ENCODE measurements at places on chromosomes 4 and X.
A peak's percentile ranks its signal among the peaks of the same experiment; 100 is the strongest.

GRCh38 chr4:1793940-1794808 lies 1.1 kb downstream of the FGFR3 start:
- no peak for DNase-seq

DNA sequence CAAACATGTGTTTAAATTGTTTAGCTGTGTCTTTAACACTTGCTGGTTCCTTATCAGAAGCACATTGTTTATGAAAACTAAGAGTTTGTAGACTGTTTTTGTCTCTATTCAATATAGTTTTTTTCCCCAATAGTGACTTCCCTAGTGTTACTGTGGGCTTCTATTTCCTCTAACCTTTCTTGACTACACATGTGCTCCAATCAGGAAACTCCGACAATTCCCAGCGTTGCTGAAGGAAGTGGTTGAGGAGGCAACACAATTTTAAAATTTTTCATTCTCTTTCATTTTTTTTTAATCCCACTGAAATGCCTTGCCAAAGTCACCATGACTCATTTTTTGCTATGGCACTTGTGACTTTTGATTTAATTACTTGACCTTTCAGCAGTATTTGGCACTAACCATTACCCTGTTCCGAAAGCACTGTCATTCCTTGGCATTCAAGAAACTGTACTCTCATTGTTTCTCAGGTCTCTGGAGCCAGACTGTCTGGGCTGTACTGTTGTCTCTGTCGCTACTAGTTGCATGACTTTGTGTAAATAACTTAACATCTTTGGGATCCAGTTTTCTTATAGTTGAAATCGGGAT lies 67.6 kb upstream of the FREM3 start:
- DNase-seq = no peak

DNA sequence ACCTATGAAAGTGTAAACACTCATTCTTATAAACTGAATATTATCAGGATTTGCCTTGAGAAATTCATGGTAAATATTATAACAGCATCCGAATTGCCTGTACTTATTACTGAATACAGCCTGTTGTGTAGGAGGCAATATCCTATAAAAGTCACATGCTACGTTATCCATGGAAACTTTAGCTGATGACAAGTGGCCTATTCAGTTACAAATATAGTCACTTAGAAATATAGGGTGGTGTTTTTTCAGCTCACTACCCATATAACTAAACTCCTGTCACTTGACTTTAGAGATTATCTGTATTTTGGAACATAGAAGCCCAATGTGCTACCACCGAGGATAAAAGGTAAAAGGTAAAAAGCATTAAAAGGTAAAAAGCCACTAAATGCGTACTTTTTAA lies 493.4 kb downstream of the INPP4B start:
- no peak for DNase-seq

DNA sequence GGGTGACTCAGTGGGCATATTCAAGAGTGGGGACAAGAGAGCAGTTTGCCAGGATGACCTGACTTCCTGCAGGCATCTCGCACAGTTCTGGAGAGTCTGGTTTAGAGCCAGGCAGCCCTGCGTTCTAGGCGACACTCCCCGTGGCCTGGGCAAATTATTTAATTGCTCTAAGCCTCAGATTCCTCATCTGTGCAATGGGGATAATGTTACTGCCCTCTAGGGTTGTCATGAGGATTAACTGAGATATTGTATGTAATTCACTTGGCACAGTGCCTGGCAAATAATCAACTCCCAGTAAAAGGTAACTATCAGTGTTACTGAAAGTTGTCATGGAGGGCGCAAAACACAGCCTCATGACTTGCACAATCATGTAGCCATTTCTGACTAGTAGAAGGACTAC lies 48.8 kb upstream of the PITX2 start:
- no peak for DNase-seq

- DNase-seq = no peak
Measured at GRCh38 chr4:82885410-82885809, 5.5 kb downstream of the SEC31A start.

DNA sequence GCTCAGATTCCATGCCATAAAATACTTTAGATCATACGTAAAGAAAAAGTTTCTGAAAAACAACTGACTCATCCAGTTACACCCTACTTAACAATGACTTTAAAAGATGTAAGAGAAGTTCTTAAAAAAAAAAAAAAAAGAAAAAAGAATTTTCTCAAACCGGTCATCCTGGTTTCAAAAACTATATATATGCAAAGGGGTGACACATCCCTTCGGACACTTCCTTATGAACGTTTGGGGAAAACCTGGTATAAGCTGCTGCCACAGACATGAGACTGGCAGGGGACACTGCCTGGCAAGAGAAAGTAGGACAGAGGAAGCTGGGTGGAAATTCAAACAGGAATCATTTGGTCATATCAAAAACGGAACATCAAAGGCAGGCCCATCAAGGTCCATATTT lies 81.2 kb upstream of the PRSS48 start:
- DNase-seq = no peak

DNA sequence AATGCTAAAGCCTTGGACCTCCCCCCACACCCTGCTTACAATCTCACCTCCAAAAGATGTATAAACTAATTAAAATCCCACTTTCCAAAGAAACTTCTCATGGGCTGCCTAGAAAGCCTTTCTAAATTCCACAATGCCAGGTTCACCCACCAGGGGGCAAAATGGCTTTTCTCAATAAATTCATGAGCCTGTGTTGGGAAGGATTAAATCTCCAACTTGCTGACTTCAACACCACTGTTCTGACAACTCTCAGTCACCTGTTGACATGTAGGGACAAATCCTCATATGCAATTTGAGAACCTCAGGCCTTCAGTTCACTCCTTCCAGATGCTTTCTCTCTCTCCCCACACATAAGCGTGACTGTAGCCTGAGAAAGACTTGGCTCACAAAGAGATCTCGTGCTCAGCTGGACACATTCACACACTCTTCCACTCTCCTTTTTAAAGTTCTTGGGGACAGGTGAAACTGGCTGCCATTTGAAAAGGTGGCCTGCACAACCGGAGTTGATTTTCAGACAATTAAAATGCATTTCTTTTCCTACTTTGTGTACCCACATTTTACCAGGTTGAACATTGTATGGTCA lies 88.6 kb upstream of the PRPS2 start:
- no peak for DNase-seq

DNA sequence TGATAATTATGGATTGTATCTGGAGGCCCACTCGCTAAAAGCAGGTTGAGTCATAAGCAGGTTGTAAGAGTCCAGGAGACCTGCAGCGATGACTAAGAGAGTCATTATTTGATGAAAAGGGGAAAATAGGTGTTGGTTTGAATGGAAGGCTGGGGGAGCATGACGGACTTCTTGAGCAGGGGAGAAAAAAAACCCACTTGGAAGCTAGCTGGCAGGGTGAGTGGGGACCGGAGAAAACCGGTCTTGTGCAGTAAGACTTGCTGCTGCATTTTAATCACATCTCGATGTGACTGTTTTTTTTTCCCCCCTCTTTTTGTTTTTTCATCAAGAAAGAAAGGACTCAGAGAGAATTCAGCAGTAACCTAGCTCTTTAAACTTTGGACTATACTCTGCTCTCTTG lies 90.0 kb downstream of the IGSF1 start:
- no peak for DNase-seq

GRCh38 chr4:41215969-41216293 lies 1.6 kb upstream of the APBB2 start:
- DNase-seq = no peak

- DNase-seq = no peak
Measured at GRCh38 chr4:26194764-26195163, 126.0 kb upstream of the RBPJ start.

DNA sequence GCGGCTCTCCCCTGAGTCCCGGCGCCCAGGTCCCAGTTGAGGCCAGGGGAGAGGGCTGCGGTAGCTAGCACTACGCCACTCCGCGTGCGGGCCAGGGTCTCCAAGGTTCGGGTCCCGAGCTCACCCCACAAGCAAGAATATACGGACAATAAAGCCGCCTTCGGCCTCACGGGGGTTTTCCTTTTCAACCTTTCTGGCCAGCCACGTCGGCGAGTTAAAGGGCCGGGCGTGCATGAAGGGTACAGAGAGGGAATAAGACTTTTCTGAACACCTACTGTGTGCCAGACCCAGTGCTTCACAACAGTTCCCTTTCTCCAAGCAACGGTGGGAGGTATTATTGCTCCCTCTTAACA lies 138.5 kb upstream of the ZIC3 start:
- no peak for DNase-seq

GRCh38 chr4:17762726-17763125 lies 18.7 kb downstream of the FAM184B start:
- no peak for DNase-seq

- DNase-seq = peak; percentile 25
Measured at GRCh38 chr4:168923526-168924194, 86.4 kb downstream of the CBR4 start.

DNA sequence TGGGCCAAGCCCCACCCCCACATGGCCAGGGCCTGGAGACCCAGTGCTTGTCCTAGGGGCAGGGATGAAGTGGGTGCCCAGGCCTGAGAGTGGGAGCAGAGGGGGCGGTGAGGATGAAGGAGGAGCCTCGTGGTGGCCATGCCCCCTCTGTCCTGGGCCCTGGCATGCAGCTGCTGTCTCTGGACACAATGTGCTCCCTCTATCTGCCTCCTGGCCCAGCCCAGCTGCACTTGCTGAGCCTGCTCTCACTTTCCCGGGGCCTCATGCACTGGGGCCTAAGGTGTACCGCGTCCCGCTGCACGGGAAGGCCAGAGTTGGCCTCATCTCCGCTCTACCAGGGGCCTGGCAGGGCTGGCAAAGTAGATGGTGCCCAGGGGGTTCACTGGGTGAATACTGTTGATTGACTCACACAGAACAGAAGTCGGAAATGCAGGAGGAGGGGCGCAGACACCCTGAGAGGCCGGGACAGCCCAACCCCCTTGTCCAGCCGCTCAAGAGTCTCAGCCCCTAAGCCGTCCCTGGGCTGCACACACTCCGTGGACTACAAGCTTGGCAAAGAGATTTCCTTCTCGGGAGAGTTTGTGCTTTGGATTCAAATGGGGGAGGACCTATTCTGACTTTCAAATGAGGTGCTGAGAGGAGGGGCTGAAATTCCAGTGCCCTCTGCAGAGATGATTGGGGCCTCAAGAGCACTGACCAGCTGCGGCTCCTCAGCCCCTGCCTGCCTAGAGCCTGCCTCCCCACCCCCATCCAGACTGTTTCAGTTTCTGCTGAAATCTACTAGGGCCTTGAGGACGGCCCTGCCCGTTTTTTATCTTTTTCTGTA lies 112.4 kb downstream of the PSAPL1 start:
- DNase-seq = no peak

DNA sequence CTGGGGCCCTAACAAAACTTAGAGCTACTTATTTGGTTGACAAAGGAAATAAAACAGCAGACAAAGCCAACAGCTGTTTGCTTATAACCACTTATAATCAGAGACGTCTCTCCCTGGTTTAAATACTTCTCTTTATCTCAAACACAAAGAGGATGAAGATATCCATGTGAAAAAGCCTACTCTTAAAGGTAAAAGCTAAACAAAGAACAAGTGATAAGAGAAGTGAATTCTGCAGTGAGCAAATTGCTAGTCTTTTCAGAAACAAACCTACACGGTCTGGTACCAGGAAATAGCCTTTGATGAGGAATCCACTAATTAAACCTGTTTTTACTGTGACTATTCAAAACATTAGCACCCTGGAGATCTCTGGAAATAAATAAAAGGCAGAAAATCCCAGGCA lies 46.7 kb downstream of the GRIA3 start:
- DNase-seq = no peak

- DNase-seq = no peak
Measured at GRCh38 chr4:35938936-35939335, 305.4 kb downstream of the ARAP2 start.

DNA sequence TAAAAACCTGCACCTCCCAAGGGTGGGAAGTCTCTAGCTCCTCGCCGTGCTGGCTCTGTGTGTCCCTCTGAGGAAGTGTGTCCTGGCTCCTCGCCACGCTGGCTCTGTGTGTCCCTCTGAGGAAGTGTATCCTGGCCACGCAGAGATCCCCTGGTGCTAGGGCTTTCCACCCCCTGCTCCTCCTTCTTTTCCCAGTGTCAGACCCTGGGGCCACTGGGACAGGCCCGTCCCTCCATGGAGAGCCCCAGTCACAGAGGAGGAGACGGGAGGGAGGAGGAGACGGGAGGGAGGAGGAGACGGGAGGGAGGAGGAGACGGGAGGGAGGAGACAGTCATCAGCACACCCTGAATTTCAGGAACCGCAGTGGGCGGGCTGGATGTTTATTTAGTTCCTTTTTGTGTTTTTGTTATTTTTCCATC lies 53.8 kb upstream of the HGFAC start:
- DNase-seq = peak; percentile 48

DNA sequence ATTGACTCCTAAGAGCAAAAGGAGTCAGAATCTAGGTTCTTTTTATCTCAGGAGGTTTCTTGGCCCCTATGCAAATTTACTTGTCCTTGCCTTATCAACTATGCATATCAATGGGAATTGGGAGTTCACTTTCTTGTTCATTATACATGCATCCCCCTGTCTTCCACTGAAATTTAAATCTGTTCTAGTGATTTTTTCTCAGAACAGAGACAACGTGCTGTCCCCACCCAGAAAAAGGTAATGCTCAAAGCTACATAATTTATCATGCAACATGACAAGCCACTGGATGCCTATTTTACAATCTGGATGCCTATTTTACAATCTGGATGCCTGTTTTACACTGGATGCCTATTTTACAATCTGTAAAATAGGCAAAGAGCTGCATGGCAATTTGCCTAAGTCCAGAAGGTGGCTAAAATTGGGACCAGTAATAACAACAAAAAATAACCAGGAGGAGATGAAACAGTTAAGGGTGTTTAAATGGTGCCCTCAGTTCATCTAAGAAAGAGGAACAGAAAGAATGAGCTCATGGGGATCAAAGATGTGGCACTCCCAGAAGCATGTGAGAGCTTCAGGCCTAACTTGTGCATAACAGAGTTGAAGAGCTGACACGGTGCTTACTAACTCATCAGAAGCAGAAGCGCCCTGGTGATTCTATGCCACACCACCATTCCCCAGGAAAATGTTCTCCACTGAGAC lies 537.8 kb upstream of the BOD1L1 start:
- DNase-seq = no peak

- no peak for DNase-seq
Measured at GRCh38 chr4:2172161-2172560, 69.8 kb downstream of the HAUS3 start.

GRCh38 chr4:23937173-23937572 lies 47.3 kb upstream of the PPARGC1A start:
- no peak for DNase-seq

DNA sequence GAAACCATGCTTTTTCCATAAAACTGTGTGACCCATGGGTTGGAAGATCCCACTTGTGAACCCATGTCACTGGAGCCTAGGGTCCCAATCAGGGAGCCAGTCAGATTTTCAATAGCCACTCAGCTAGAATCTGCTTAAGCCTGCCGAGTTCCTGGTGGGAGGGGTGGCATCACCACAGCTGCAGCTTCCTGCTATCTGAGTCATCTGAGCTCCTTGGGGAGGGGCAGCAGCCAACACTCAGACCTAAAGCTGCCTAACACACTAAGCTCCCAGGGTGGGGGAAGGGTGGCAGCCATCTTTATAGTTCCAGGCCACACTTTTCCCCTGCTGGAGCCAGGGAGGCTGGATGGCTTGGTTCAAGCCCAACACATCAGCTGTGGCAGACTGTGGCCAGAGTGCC lies 350.1 kb downstream of the C4orf33 start:
- DNase-seq = no peak

GRCh38 chr4:172838111-172838510 lies 330.5 kb upstream of the GALNT7 start:
- no peak for DNase-seq

- no peak for DNase-seq
Measured at GRCh38 chrX:129773649-129774458, 5.9 kb upstream of the SASH3 start.

GRCh38 chrX:37883196-37883595 lies 35.8 kb upstream of the DYNLT3 start:
- no peak for DNase-seq

- DNase-seq = no peak
Measured at GRCh38 chr4:73434311-73434710, 1.7 kb upstream of the AFP start.

Measured in GF-D8 (cell line).